Left kidney (tissue), 8 donors: ENCODE measurements at places on chromosomes 2 and 18.

DNA sequence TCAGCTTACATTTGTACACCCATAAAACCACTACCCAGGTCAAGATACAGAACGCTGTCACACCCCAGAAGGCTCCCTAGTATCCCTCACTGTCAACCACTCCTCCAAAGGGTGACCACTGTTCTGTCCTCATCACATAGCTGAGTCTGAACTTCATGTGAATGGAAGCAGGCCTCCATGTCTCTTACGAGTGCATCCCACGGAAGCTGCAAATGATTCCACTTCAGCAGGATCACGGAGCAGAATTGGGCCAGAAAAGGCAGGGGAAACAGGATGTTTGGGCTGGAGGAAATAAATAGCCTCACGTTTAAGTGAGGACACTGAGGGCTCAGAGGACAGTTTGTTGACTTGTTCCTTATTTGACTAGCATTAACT is 38.4 kb downstream of the LBH start:
- DNase-seq = no peak

DNA sequence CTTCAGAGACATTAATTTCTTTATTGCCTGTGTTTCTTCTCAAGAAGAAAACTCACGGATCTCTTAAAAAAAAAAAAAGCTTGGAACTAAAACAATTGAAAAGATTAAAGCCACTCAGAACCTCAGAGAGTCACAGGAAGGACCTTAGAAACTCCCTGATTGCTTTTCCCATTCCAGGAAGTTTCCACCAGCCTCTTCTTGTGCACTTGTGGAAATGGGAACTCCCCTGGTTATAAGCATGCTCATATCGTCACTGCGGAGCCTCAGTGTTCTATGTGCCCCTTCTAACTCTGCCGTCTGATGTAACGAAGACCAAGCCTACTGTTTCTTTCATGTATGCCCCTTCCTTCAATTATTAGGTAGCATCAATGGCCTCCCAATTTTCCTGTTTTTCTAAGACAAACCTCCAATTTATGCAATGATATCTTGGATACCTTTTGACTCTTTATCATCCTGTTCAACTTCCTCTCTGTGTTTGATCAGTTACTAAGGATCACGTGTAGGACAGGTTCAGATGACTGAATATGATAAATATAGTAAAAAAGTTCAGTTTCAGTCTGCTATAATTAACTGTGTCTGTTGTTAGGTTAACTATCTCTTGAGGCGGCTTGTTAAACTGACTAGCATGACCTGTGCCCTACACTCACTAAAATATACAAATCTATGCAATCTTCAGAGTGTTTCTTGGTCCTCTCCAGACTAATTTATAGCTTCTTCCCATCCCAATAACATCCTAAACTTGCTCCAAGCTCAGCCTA is 593.7 kb upstream of the CHAC2 start:
- no peak for DNase-seq

DNA sequence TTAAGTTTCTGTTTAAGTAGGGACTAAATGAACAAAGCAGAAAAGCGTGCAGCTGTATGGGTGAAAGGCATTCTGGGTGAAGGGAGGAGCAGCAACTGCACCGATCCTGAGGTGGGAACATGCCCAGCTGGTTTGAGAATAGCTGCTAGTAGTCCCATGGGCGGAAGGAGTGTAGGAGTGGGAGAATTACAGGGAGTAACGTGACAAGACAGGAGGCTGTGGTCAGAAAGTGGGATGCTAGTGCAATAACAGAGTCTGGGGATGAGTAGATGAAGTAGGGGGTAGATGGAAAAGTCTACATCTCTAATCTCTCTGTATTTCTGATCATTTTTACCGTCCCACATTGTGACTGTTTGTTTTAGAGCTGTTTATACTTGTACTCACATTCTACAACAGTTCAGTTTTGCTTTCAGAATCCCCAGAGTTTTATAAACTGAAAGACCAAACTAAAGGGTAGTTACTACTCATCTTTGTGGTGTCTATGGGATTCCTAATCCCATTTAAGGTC is 118.9 kb downstream of the LCLAT1 start:
- DNase-seq = no peak

GRCh38 chr2:84894131-84894586 is 11.3 kb upstream of the TMSB10 start:
- DNase-seq = no peak

GRCh38 chr2:66762761-66763160 is 327.8 kb downstream of the MEIS1 start:
- DNase-seq = no peak

GRCh38 chr18:11902522-11903292 is 5.4 kb downstream of the MPPE1 start:
- no peak for DNase-seq

DNA sequence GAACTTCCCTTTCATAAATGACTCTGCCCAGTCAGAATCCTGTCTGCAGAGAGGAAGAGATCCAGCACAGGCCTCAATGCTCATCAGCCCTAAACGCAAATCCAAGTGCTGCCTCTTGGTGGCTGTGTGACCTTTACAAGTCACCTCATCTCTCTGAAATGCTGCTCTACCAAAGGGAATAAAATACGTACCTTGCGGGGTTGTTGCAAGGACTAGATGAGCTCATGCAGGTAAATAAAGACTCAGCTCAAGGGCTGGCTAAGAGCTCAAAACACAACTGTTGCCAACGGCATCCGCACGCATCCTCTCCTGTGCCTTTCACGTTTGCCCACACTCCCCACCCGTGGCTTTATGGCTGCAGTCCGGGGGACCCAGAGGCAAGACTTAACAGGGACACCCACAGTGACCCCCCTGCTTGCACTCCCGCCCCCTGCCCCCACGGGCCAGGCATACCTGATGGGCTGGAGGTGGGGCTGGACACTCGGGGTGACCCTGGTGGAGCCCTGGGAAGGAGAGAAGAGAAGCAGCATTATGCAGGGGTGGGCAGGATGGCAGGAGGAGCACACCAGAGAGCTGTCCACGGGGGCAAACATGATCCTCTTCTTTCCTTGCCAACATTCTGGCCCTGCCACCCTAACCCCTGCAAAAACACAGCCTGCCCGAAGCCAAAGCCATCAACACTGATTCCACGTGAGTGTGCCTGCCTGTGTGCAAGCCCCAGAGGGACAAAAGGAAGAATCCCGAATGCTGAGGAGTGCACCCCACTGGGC is 102.6 kb downstream of the TNS1 start:
- no peak for DNase-seq

- DNase-seq = no peak
Observed at GRCh38 chr2:160432633-160433032, 61.0 kb downstream of the RBMS1 start.

DNA sequence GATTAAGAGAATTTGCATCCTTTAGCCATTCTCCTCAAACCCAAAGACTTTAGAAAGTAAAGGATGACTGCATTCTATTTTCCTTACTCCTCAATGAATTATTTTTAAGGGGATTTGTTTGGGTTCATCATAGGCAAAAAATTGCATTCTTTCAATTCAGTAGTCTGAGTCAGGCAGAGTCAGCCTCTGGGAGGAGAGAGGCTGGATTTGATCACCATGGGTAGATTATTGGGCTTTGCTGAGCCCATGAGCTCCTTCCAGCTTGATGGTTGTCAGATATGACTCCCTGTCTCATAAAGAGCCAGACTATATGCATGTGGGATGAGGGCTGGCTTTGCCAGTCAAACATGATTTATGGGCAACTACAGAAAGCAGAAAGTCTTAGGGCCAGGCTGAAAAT is 101.2 kb downstream of the KCNS3 start:
- DNase-seq = no peak

DNA sequence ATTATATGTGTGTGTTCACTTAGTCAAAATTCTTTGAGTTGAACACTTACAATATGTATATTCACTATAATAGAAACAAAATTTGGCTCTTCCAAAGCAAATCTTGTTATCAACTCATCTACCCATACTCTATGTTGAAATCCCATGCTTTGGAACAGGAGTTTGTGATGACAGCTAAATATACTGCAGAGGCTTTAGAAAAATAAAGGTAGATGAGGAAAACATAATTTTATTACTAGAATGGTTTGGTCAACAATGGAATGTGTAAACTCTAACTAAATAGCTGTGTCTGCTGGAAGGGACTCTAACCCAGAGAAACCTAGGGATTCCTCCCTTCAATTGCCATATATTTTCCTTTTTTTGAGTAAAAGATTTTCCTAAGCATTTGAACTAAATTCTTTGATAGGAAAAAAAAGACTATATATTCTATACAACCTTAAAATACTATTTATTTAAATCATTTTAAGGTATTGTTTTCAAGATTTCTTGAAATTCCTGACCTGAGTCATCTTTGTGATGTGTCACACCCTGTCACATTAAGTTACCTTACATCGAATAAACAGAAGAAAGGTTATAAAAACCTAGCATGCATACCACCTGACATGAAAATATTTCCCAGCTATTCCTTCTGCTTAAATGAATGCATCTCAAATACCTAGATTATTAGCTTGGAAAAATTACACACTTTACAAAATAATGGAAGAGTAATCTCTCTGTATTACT is 175.5 kb downstream of the OTX1 start:
- DNase-seq = no peak

GRCh38 chr2:65877331-65878010 is 445.1 kb upstream of the SPRED2 start:
- no peak for DNase-seq

GRCh38 chr2:177324797-177325196 is 60.3 kb upstream of the NFE2L2 start:
- DNase-seq = no peak

GRCh38 chr18:79879566-79879965 is 71.9 kb downstream of the SLC66A2 start:
- DNase-seq = no peak

DNA sequence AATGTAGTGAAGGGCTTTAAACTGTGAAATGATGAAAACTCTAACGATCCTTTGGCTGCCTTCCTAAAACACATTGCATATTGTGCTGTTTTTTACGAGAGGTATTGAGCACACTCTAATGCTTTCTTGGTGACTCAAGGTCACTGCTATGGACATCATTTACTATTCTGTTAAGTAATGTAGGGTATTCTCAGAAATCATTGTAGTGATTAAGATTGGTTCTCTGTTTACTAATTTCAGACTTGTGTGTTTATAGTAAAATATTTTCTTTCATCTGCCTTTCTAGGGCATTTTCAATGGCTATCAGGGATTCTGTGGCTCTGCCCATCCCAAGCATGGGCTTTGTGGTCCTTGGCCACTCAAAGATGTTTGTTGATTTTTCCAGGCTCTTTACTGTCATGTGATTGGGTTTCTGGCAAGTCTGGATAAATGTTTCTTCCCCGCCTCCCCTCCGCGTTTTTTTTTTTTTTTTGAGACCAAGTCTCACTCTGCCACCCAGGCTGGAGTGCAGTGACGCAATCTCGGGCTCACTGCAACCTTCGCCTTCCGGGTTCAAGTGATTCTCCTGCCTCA is 29.3 kb downstream of the UBE2F start:
- no peak for DNase-seq

DNA sequence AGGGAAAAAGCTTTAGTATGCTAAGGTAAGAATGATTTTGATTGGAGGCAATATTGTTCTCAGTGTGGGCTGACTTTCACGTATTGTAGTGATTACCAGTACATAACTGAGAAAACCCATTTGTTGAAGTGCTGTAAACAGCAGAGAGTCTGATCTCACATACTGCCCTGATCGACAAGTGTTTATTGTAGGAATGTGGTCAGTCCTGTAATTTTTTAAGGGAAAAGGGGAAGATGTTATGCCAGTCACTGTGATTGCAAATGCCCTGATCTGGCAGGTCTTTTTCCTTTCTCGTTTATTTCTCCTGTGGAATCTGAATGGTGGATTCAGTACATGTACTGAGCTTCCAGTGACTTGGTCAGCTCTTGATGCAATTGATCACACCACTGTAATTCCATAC is 11.5 kb downstream of the SPATS2L start:
- no peak for DNase-seq

DNA sequence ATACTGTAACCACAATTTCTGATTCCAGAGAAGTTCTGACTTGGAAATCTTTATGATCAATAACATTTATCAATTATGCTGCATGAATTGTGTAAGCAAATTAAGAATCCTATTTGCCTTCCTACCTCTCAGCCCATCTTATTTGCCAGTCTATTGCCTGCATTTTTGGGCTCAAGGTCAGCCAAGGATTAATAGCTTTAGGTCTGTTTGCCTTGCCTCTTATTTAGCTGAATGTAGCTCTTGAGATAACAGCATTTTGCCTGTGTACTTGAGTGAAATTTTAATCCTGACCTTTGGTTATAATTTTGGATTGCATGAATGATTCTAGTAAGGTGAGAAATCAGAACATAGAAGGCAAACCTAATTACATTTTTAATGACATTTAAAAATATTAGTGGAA is 51.2 kb downstream of the MYO3B start:
- no peak for DNase-seq
